ENCODE measurements at places on chromosomes 1 and 21.

GRCh38 chr1:25807480-25808390 is 7.7 kb downstream of the SELENON start:
- DNase-seq = no peak

DNA sequence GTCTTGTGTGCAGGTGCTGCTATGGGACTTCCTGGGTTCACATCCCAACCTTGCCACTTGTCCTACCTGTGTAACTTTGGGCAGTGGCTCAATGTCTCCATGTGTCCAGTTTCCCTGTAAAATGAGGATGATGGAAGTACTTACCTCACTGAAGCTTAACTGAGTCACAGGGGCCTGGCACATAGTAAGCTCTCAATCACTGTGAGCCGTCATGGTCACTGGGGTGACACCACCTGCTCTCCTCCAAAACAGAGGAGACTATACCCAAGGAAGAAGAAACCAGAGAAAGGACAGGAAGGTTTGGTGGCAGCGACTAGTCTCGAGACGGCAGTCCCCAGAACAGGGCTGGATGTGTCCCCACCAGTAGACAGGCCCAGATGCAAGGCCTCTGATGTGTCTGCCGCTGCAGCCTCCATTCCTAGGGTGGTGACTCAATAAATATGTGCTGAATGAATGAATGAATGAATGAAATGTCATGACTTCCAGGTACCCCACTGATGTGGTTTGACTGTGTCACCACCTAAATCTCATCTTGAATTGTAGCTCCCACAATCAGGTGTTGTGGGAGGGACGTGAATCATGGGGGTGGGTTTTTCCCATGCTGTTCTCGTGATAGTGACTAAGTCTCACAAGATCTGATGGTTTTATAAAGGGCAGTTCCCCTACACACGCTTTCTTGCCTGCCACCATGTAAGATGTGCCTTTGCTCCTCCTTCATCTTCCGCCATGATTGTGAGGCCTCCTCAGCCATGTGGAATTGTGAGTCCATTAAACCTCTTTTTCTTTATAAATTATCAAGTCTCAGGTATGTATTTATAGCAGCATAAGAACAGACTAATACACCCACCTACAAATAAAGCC is 13.0 kb upstream of the LRP8 start:
- peak; percentile 30 for DNase-seq

DNA sequence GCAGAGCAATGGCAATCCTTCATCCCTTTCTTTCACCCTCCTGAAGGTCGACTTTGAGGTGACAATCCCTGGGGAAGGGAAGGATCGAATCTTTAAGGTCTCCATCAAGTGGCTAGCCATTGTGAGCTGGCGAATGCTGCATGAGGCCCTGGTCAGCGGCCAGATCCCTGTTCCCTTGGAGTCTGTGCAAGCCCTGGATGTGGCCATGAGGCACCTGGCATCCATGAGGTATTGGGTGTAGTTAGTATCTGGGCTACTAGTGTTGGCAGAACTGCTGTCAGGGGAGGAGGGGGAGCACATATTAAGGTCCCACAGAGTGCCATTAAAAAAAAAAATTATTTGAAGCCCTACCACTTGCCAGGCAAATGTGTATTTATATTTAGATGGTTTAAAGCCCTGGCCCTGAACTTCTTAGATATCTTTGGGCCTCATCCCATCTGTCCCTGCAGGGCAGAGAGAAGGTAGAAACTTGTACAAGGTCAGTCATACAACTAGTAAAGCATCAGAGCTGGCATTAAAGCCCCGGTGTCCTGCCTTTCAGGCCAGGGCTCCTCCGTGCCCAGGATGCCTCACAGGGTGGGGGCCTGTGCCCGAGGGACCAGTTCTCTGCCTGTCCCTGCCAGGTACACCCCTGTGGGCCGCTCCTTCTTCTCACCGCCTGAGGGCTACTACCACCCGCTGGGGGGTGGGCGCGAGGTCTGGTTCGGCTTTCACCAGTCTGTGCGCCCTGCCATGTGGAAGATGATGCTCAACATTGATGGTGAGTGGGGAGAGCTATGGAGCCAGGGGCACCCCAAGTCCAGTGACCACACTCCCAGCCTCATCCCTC is 10.3 kb downstream of the AGO1 start:
- DNase-seq = no peak

DNA sequence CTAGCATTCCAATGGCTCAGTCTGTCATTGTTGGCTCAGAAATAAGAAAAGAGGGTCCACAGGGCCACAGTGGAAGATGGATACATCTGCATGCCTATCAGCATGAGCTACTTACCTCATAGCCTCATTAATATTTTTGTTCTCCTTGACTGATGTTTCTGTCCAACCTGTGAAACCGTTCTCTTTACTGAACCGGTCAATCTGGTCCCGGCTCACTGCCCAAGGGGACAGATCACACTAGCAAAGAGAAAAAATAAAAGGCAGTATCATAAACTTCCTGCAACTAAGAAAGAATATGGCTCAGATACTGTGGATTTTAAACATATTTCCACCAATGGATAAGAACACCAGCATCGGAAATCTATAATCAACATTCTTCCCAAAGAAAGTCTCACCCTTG is 4.7 kb downstream of the RAB29 start:
- DNase-seq = no peak

- no peak for DNase-seq
Measured at GRCh38 chr1:166884971-166885370, 8.9 kb upstream of the TADA1 start.

DNA sequence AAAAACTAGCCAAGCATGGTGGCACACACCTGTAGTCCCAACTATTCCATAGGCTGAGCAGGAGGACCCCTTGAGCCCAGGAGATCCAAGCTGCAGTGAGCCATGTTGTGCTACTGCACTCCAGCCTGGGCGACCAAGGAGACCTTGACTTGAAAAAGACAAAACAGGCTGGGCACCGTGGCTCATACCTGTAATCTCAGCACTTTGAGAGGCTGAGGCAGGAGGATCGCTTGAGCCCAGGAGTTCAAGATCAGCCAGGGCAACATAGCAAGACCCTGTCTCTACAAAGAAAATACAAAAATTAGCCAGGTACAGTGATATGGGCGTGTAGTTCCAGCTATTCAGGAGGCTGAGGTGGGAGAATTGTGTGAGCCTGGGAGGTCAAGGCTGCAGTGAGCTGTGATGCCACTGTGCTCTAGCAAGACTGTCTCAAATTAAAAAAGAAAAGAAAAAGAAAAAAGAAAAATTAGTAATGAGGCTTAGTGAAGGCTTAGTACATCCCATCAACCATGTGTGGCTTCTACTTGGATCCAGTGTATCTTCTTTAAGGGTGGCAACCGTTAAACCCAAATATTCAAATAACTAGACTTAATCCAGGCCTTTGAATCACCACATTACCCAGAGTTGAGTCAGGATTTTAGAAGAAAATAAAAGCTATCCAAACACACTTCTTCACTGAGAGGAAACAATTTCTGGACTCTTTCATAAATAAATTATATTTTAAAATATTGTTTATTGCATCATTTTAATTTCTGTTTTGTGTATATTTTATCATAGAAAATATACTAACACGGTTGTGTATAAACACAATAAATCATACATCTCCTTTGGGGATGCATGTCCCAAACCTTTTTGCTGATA is 74.3 kb upstream of the RAB4A start:
- DNase-seq = no peak

DNA sequence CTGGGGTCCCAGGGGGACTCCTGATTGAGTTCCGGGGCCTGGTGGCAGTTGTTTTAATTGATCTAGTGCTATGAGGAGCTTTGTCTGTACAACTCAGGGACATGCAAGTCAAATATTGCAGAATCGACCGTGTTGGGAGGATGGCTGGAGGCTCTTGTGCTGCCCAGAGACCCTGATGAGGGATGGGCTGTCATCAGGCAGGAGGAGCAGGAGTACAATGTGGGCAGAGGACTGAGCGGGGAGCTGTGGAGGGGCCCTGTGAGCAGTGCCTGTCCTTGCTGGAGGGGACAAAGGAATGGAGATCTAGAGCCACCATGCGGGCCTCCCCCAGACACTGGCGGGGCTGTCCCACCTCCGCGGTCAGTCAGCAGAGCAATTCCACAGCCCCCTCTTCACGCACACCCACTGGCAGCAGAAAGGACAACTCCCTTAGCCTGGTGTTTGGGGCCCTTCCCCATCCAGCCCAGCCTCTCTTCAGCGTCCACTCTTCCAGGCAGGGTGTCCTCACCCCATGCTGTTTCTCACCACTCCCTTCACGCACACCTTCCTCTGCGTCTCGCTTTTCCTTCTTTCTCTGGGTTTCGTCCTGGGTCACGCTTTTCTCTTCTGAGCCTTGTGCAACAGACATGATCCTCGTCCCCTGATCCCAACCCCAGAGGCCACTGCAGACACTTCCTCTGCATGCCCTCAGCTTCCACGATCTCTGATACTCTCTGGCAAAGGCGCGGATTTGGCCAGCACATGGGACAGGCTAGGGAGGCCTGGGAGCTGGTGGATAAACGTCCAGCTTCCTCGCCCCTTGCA is 122.6 kb downstream of the GRIK3 start:
- DNase-seq = no peak

GRCh38 chr1:231395998-231396390 is 26.1 kb downstream of the EGLN1 start:
- DNase-seq = no peak

GRCh38 chr1:87034351-87034750 is 119.9 kb downstream of the HS2ST1 start:
- no peak for DNase-seq

DNA sequence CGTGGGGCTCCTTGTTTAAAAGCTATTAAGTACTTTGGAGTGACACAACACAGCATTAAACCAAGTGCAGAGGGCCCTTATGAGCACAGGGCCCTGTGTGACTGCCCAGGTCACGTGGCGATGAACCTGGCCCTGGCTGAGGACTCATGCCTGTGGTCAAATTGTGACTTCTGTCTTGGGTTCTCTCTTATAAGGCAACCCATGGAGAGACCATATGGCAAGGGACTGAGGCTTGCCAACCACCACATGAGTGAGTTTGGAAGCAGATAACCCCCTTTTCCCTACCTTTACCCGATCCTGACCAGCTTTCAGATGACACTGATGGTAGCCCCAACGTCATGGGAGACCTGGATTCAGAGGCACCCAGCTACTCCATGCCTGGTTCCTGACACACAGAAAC is 140.5 kb downstream of the ZBTB18 start:
- no peak for DNase-seq

DNA sequence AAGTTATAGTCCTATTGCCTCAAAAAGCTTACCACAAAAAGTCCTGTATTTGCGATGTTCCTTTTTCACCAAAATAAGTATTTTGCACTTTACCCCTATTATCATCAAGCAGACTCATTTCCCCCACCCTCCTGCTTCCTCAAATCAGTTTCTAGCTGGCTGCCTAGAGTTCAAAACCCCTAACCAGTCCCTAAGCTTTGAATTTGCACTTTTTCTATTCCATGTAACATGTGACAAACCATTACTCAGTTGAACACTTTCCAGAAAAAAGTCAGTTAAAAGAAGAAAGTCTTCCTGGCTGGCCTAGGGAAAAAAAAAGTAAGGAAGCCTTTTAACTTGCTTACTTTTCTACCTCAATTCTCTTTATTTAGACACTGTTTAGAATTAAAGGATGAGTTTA is 8.2 kb downstream of the CEP170 start:
- no peak for DNase-seq

DNA sequence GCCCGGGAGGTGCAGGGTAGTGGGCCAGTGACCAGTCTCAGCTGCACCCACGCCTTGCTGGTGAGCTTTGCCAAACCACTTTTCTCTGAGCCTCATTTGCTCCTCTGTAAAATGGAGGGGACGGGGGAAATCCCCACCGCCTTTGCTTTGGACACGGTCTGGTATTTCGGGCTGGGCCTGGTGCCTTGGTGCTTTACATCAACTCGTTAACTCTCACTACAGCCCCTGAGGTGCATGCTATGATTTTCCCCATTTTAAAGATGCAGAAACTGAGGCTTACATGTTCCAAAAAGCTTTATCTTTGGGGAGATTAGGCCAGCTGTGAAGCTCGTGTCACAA is 116.1 kb upstream of the RUNX3 start:
- DNase-seq = no peak

- DNase-seq = no peak
Measured at GRCh38 chr21:17451364-17451891, 61.4 kb upstream of the CXADR start.
